WTC11 (cell line): ENCODE measurements at places on chromosomes 1 and 21.

- no peak for DNase-seq
- H3K36me3 ChIP-seq: no peaks in the 10 kb centered on the region
- H3K27ac ChIP-seq: no peak overlapping the region
- no peaks in the 10 kb centered on the region for H3K27me3 ChIP-seq
- no peak overlapping the region for H3K4me3 ChIP-seq
- H3K4me1 ChIP-seq: 0 out of 2 replicates have a peak, but pooled peaks cover 2% of the 10 kb centered on the region
These were observed 109.8 kb downstream of the PLPPR4 start for GRCh38 chr1:99374109-99374508.

- peak overlapping the region; percentile 88 for H3K27ac ChIP-seq
- DNase-seq: no peak
- H3K4me1 ChIP-seq: peaks cover 87% of the 10 kb centered on the region
- H3K4me3 ChIP-seq: no peak overlapping the region
- H3K36me3 ChIP-seq: peaks cover 95% of the 10 kb centered on the region
These were observed 31.4 kb downstream of the VASH2 start for GRCh38 chr1:212981571-212982328.

- H3K27ac ChIP-seq: no peak overlapping the region; the same call in 1 of the 2 replicates
- H3K27me3 ChIP-seq: peaks cover 8% of the 10 kb centered on the region
- H3K36me3 ChIP-seq: no peaks in the 10 kb centered on the region
- H3K4me3 ChIP-seq: no peak overlapping the region
These were observed 35.9 kb upstream of the CTTNBP2NL start for GRCh38 chr1:112359961-112360767.

GRCh38 chr21:41256771-41257702 is 59.6 kb upstream of the FAM3B start:
- peaks cover 40% of the 10 kb centered on the region for H3K36me3 ChIP-seq
- peaks cover 2% of the 10 kb centered on the region; the same call in 1 of the 2 replicates for H3K27me3 ChIP-seq
- no peak overlapping the region for H3K27ac ChIP-seq
- no peak for DNase-seq

GRCh38 chr1:87017998-87018672 is 103.7 kb downstream of the HS2ST1 start:
- peak overlapping the region; percentile 41; the same call in 1 of the 2 replicates for H3K27ac ChIP-seq
- H3K27me3 ChIP-seq: no peaks in the 10 kb centered on the region; the same call in 1 of the 2 replicates
- no peak for DNase-seq

GRCh38 chr1:116096013-116096618 is 15.1 kb upstream of the MAB21L3 start:
- H3K36me3 ChIP-seq: peaks cover 9% of the 10 kb centered on the region
- no peak overlapping the region for H3K4me3 ChIP-seq
- H3K27me3 ChIP-seq: no peaks in the 10 kb centered on the region
- H3K4me1 ChIP-seq: no peaks in the 10 kb centered on the region

DNA sequence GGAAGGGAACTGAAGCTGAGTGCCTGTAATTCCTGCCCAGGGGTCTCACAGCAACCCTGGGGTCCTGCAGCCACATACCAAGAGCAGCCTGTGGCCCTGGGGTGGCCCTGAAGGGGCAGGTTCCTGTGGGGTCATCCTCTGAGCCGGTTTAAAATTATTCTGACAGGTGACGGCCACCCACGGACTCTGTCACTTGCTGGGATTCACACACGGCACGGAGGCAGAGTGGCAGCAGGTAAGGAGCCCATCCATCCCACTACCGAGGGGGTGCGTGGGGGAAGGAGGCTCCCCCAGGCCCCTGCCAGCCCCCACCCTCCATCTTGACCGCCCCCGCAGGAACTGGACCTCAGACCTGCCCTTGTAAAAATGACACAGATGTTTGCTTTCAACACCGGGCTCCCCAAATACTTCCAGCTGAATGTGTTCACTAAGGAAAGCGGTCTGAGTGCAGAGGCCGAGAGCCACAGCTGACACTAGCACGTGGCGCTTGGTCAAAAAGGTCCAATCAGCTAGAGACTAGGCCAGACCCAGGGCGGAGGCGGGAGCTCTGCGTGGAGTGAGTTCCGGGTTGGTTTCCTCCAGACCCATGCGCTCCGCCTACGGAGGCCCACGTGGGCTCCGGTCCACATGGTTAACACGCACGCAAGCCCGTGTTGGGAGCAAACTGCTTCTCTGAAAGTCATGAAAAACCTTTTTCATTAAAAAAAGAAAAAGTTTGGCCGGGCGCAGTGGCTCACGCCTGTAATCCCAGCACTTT is 10.0 kb downstream of the YBEY start:
- H3K27ac ChIP-seq: no peak overlapping the region
- H3K4me1 ChIP-seq: peaks cover 18% of the 10 kb centered on the region
- no peak overlapping the region for H3K4me3 ChIP-seq
- no peak for DNase-seq

DNA sequence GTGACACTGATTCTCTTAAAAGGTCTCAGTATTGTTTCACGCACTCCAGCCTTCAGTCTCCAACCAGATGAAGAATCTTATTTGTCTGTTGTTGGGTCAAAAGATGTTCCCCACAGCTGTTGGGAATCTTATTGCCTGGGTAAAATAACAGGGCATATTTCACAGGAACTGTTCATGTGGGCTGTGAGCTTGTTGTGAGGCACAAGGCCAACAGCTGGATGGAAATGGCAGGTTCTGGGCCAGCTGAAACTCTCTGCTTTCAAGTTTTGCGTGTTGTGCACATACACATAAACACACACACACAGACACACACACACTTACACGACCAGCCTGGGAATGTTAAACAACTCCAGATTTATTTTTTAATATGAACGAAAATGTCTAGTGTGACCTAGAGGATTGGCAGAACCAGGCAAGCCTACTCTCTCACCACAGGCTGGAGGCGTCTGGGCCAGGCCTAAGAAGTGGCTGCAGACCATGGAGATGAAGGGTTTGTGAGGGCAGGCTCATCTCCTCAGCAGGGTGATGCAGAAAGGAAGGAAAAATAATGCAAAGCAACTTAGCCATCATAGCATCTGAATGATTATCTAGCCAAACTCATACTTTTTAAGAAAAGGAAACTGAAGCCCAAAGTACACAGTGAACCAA is 357.0 kb downstream of the TTLL7 start:
- H3K36me3 ChIP-seq: no peaks in the 10 kb centered on the region
- no peak overlapping the region for H3K27ac ChIP-seq
- DNase-seq: no peak
- H3K27me3 ChIP-seq: no peaks in the 10 kb centered on the region
- no peak overlapping the region for H3K4me3 ChIP-seq
- H3K4me1 ChIP-seq: peaks cover 26% of the 10 kb centered on the region

DNA sequence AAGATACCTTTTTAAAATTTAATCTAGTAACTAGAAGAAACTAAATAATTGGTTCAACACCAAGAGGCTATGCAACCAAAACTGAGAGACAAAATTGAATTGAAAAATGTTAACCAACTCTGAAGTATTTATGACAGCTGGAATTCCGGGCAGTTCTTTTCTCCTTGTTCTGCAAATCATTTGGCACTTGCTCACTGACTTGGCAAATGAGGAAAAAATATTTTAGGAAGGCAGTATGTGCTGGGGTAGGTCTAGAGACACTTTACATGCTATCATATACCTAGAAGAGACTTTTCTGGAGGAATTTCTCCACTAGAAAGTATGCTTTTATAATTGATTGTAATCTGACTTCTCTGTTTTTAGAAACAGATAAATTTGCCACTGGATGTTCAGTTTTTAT is 22.1 kb upstream of the SH3D21 start:
- peak overlapping the region; percentile 57; the same call in 1 of the 2 replicates for H3K27ac ChIP-seq
- DNase-seq: no peak
- no peaks in the 10 kb centered on the region for H3K27me3 ChIP-seq
- H3K4me1 ChIP-seq: no peaks in the 10 kb centered on the region
- H3K36me3 ChIP-seq: peaks cover 48% of the 10 kb centered on the region

DNA sequence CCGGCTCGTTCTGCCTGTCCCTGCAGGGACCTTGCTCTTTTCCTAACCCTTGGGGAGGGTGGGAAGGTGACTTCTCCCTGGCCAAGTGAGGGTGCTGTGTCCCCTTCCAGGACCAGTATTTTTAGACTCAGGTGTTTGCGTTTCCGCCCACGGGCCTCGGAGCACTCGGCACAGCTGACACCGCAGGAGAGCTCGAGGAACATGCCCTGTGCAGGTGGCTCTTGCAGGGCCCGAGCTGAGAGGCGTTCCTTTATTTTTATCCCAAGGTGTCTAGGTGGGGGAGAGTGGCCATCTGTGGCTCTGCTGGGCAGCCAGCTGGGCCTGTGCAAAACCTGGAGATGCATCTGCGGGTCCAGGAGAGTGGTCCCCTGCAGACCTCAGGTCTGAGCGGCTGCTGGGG is 16.0 kb downstream of the PLCH2 start:
- H3K36me3 ChIP-seq: peaks cover 5% of the 10 kb centered on the region; the same call in 1 of the 2 replicates
- DNase-seq: no peak
- no peaks in the 10 kb centered on the region for H3K4me1 ChIP-seq
- no peak overlapping the region for H3K4me3 ChIP-seq
- no peak overlapping the region for H3K27ac ChIP-seq

DNA sequence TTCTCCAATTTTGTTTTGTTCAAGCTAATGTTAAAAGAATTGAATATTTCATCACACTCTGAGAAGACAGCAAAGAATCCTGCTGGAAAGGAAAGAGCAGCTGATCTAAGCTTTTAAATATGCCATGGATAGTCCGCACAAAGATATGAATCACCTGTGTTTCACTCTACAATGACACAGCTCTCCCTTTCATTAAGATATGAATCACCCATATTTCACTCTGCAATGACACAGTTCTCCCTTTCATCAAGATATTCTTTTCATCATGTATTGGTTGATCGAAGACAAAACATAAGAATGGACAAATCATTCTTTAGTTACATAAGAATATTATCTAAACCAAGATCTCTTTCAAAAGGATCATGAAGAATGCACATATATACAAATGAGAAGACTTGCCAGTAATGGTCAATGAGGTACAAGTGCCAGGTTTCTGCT is 367.3 kb downstream of the SMYD3 start:
- no peak for DNase-seq
- no peaks in the 10 kb centered on the region for H3K36me3 ChIP-seq
- no peak overlapping the region for H3K4me3 ChIP-seq
- no peaks in the 10 kb centered on the region for H3K4me1 ChIP-seq

- peaks cover 15% of the 10 kb centered on the region for H3K36me3 ChIP-seq
- no peaks in the 10 kb centered on the region for H3K27me3 ChIP-seq
- H3K4me1 ChIP-seq: no peaks in the 10 kb centered on the region
- H3K4me3 ChIP-seq: no peak overlapping the region
- no peak overlapping the region for H3K27ac ChIP-seq
These were observed 1260.7 kb upstream of the PRMT6 start for GRCh38 chr1:105795741-105796140.

- H3K4me1 ChIP-seq: no peaks in the 10 kb centered on the region
- H3K4me3 ChIP-seq: no peak overlapping the region
- H3K36me3 ChIP-seq: no peaks in the 10 kb centered on the region
- no peak overlapping the region for H3K27ac ChIP-seq
- H3K27me3 ChIP-seq: no peaks in the 10 kb centered on the region
- DNase-seq: no peak
These were observed 75.2 kb downstream of the FMO4 start for GRCh38 chr1:171389171-171389570.

- H3K27ac ChIP-seq: no peak overlapping the region
- no peaks in the 10 kb centered on the region for H3K27me3 ChIP-seq
- DNase-seq: no peak
- H3K4me3 ChIP-seq: no peak overlapping the region
These were observed 189.4 kb downstream of the COP1 start for GRCh38 chr1:176017722-176018121.

DNA sequence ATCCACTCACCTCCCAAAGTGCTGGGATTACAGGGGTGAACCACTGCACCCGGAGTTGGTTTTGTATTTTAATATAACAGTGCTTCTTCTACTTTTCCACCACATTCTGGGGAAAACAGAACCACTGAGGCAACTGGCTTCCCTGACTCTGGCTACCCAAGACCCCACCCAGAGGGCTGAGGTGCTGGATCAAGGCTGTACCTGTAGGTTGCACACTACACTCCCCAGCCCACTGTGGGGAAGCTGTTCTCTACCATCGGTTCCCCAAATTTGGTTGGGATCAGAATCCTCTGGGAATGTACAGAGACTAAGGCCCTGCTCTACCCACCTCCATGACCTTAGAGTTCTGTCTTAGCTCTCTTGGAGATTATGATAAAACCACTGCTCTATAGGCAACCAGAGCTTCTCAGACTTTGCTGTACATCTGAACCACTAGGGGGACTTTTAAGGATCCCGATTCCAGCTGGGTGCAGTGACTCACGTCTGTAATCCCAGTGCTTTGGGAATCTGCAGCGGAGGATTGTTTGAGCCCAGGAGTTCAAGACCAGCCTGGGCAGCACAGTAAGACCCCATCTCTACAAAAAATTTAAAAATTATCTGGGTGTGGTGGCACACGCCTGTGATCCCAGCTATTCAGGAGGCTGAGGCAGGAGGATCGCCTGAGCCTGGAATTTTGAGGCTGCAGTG is 51.6 kb downstream of the GNG4 start:
- H3K4me3 ChIP-seq: no peak overlapping the region
- no peaks in the 10 kb centered on the region for H3K27me3 ChIP-seq
- no peak overlapping the region for H3K27ac ChIP-seq
- H3K36me3 ChIP-seq: peaks cover 13% of the 10 kb centered on the region
- peaks cover 8% of the 10 kb centered on the region; the same call in 1 of the 2 replicates for H3K4me1 ChIP-seq
- no peak for DNase-seq

- H3K27ac ChIP-seq: peak overlapping the region; percentile 68
- peaks cover 2% of the 10 kb centered on the region; the same call in 1 of the 2 replicates for H3K27me3 ChIP-seq
- H3K36me3 ChIP-seq: peaks cover 9% of the 10 kb centered on the region; the same call in 1 of the 2 replicates
- peaks cover 44% of the 10 kb centered on the region for H3K4me1 ChIP-seq
- DNase-seq: peak; percentile 39
These were observed 1.2 kb downstream of the SYTL1 start for GRCh38 chr1:27342778-27343638.

DNA sequence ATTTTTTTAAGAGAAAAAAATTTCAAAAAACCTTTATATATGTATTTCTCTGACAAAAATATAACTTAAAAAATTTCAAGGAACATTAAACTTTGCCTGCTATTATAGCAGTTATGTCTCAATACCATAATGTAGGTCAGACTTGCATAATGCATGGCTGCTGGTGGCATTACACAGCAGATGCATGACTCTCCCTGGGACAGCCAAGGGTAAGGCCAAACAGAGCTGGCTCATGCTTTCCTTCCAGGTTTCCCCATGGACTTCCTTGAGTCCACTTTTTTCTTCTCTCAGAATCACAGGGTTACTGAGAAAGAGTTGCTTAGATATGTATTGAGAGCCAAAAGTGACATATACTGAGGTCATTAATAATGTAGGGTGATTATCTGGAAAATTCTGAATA is 43.7 kb downstream of the RHOU start:
- DNase-seq: no peak
- H3K4me3 ChIP-seq: no peak overlapping the region
- H3K36me3 ChIP-seq: no peaks in the 10 kb centered on the region
- no peaks in the 10 kb centered on the region for H3K4me1 ChIP-seq
- peaks cover 3% of the 10 kb centered on the region; the same call in 1 of the 2 replicates for H3K27me3 ChIP-seq
- no peak overlapping the region for H3K27ac ChIP-seq
